ENCODE measurements at places on chromosomes 11 and 22. TPM values are rescaled to one million over a fixed set of nuclear protein-coding genes. Genes with fewer than 3 reads are reported as not detected.
A peak's percentile ranks its signal among the peaks of the same experiment; 100 is the strongest.

HTR3A gene
- 0.52 TPM for total RNA-seq

GRCh38 chr22:26616650-26617049 lies 1.2 kb downstream of the CRYBB1 start:
- DNase-seq, result no peak

CCDC88B gene
- 26.9 TPM for total RNA-seq

CCDC157 gene
- 2.1 TPM for total RNA-seq

DNA sequence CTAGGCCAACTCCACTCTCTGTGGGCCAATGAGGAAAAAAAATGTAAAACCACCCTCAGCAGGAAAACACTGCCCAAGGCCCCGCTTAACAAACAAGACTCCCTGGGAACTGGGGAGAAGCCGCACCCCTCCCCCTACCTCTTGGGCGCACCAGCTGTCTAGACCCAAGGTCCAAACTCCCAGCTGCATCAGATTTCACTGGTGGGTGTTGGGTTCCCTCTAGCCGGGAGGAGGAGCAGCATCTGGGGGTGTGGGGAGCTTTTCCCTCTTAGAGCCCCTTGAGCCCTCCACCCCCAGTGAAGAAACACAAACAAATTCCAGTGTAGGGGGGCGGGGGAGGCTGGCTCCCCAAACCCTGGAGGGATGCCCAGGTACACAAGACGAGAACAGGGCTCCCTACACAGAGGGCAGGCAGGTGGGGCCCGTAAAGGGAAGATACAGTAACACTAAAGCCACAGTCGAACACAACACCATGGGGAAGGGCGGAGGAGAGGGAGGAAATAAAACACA lies 64.9 kb downstream of the NECTIN1 start:
- no peak for DNase-seq

DNA sequence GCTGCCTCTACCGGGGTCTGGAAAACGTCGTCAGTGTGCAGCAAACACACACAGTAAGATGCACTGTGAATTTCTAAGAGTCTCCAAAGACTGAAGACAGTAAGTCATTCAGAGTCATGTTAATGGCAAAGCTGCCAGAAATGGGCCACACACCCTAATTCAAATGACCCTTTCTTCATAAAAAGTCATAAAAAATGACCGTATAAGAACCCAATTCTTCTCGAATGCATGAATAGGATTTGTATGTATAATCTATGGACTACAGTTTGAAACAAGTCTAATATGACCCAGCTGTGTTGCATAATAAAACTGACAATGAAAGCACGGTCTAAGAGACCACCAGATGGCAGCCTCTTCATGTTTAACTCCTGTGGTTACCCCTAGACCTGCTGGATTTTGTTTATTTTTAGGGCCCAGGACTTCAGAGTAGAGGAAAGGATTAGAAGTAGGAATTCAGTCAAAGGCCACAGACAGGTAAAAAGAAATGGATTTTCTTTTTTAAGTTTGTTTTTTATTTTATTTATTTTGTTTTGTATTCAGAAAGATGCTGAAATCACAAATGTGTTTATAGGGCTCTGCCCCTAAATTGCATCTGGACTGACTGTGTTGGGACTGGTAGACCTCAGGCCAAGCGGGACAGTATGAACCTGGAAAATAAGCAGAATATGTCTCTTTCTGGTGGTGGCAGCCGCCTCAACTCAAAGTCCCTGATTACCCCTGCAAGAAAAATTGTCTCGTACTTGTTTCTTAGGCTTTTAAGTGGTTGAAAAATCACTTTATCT lies 32.1 kb upstream of the SLC5A12 start:
- DNase-seq, result no peak

DNA sequence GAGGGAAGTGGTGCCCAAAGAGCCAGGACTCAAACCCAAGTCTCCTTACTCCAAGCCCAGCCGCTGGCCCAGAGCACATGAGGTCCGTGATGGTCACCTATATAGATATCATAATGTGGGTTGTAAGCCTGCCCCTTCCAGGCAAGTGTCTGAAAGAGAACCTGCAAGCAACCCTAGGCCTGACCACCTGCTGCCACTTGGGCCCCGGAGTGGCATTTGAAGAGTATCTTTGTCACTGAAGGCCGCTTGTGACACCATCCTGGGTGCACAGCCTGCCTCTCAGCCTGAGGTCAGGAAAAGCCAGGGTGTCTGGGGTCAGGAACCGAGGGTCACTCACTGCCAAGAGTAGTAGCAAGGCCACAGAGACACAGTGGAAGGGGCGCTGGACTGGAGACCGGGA lies 32.4 kb downstream of the OTOG start:
- no peak for DNase-seq

ACRV1 gene
- not detected for total RNA-seq

DNA sequence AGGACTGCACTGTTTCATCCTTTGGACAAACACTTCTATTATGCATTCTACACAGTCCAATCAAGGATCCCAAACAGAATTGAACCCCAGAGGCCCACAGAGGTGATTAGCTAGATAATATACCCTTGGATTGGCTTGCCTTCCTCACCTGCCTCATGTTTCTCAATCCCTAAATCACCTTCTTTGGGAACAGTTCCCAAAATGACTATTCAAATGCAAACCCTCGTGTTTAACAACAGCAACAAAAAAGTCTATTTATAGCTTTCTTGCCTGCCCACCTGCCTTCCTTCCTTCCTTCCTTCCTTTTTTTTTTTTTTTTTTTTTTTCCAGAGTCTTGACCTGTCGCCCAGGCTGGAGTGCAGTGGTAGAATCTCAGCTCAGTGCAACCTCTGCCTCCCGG lies 180.0 kb downstream of the CNTN5 start:
- no peak for DNase-seq

DNA sequence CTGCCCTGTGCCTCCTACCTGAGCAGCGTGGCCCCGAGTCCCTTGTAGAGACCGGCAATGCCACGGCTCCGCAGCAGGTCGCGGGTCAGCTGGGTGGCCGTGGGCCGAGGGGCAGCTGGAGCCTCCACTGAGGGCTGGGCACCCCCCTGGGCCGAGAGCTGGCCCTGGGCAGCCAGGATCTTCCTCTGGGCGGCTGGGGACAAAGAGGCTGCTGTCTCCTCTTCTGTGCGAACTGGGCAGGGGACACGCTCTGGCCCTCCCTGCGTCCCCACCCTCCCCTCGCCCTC lies 2.6 kb upstream of the CEND1 start:
- DNase-seq, result no peak

- DNase-seq, result no peak
These were observed 29.8 kb downstream of the ADAMTS15 start for GRCh38 chr11:130478204-130478701.

CTSD gene
- total RNA-seq, result 97.4 TPM

GRCh38 chr22:36395055-36395849 lies 7.5 kb upstream of the MYH9 start:
- DNase-seq, result no peak

DNA sequence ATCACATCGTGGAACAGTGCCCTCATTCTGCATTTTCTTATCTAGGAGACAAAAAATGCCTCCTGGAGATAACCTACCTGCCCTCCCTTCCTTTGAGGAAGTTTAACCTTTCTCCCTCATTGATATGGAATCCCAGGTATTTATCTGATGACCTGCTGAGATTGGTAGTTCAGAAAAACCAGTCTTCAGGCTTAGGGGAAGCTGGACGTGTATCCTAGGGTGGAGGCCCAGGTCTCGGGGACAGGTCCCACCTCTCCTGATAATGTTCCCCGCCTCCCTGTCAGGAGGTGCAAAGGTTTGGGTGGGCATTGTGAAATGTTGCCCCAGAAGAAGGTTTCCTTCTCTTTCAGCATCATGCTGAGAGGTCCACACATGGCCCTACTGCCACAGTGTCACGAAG lies 186.9 kb upstream of the NAV2 start:
- DNase-seq, result no peak

DNA sequence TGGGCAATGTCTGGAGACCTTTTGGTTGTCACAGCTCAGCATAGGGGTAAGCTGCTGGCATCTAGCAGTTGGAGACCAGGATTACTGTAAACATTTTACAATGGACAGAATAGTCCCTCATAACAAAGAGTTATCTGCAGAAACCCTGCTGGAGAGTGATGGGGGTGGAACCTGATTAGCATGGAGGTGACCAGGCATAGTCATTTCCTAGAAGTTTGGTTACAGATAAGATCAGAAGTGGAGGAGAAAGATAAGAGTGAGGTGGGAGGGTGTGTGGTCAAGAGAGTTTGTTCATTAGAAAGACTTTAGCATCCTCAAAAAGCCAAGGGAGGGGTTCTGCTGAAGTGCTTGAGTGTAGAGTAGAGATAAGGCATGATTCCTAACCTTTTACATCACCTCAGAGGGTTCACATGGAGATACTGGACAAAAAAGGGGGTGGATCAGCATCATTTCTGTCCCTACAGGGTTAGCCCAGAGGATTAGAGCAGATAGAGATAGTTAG lies 38.8 kb downstream of the PRDM11 start:
- DNase-seq, result no peak

DNA sequence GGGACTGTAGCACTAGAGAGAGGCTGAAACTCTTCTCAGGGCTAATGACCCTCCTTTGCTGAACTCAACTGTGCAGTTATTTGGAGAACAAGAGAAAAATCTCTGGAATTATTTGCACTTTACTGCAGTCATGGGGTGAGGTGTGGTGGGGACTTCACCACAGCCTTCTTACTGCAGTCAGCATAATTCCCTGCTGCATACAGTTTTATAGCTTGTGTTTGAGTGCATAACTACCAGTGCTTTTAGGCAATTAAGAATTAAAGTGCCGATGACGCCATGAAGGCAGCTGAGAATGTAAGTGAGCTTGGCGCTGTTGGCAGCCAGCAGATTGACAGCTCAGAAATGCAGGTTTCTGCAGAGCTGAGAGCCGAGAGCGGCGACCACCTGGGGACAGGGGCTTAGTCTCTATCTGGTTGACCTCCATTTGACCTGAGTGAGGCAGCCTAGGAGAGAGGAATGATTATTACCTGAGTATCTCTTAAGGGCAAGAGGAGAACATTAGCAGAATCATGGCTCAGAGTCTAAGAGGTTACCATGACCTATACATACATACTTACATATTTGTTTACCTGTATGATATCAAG lies 830.0 kb downstream of the NTM start:
- DNase-seq, result no peak

GRCh38 chr11:113272927-113273615 lies 41.3 kb upstream of the TTC12 start:
- DNase-seq, result no peak

OR5A1 gene
- not detected for total RNA-seq

GRCh38 chr22:32660292-32660691 lies 141.2 kb upstream of the TIMP3 start:
- DNase-seq, result peak; percentile 76

GRCh38 chr11:18705651-18706281 lies 7.2 kb downstream of the TMEM86A start:
- DNase-seq, result no peak

RASL10A gene
- 0.47 TPM for total RNA-seq

DNA sequence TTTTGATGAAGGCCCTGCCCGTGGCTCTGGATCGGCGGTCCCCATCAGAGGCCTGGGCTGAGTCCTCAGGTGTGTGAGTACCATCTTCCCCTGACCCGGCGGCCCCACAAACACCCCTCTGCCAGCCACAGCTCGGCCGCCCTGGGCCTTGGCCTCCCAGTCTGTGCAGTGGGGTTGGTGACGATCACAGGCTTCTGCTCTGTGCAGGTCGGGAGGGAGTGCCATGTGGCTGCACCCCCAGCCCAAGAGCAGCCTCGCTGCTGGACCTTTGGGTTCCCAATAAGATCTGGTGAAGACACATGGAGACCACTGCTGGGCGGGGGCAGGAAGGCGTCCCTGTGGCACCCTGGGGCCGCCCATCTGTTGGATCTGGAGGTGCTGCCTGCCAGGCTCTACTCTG lies 47.1 kb upstream of the PPARA start:
- no peak for DNase-seq

- no peak for DNase-seq
These were observed 798.0 kb downstream of the NTM start for GRCh38 chr11:132168344-132168981.

RFPL3 gene
- not detected for total RNA-seq

GRCh38 chr22:27554106-27554811 lies 247.3 kb downstream of the MN1 start:
- no peak for DNase-seq

DNA sequence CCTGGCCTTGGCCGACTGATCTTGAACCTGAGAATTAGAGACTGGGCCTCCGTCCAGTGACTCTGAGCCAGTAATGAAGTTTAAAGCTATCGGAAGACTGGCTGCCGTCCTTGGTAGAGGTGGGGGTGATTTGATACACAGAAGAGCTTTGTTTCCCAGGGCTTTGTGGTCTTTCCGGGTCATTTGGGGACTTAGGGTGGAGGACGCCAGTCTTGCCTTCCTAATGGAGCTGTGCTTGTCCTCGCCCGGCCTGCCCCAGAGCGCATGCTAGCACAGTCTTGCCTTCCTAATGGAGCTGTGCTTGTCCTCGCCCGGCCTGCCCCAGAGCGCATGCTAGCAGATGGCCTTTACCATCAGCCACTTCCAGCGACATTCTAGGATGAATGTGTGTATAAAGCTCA lies 65.8 kb downstream of the ST3GAL4 start:
- DNase-seq, result no peak

OTOG gene
- total RNA-seq, result 0.09 TPM

GRCh38 chr11:76781807-76782530 lies 1.2 kb upstream of the TSKU start:
- no peak for DNase-seq

DNA sequence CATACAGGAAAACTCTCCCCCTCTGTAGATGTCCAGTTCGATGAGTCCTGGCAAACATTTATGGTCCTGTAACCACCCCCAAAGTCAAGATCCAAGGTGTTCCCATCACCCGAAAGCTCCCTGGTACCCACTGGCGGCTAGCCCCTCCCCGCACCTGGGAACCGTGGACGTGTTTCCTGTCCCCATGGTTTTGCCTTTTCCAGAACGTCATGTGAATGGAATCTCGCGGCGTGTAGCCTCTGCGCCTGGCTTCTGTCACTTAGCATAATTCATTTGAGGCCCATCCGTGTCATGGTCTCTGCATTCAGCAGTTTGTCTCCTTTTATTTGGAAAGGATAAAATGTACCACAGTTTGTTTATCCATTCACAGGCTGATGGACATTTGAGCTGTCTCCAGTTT lies 106.3 kb downstream of the KCNQ1 start:
- no peak for DNase-seq

GRCh38 chr11:67347964-67348749 lies 5.2 kb downstream of the POLD4 start:
- no peak for DNase-seq

- DNase-seq, result no peak
These were observed 165.3 kb downstream of the TTC28 start for GRCh38 chr22:28514321-28514821.

DNA sequence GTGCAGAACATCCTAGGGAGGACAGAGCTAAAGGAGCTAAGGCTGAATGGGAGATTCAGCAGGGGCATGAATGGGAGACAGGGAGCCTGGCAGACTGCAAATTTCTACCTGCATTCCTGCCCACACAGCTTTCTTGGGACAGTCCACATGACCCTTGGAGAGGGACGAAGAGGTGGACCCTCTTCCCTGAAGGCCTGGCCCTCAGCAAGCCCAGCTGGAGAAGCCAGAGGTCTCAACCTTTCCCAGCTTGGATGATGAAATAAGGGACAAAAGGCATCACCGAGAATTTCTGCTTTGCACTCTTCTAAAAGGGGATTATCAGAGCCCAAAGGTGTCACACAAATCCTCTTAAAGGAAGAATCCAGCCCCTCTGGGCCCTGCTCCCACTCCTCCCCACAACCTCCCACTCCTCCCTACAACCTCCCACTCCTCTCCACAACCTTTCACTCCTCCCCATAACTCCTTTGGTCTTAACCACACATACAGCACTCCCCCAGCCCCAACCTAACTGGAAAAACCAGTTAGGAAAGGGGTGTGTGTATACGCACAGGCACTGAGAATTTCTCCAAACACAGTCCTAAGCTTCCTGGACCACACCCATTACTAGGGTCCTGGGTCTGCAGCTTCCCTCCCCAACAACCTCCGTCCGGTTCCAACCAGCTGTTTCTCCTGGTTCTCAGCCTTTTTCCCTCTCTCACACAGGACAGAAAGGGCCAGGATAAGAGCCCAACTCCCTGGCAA lies 38.4 kb downstream of the RPL27A start:
- DNase-seq, result no peak

Measured in thymus (tissue), 14 donors.